ENCODE measurements at places on chromosomes 2 and 18.

DNA sequence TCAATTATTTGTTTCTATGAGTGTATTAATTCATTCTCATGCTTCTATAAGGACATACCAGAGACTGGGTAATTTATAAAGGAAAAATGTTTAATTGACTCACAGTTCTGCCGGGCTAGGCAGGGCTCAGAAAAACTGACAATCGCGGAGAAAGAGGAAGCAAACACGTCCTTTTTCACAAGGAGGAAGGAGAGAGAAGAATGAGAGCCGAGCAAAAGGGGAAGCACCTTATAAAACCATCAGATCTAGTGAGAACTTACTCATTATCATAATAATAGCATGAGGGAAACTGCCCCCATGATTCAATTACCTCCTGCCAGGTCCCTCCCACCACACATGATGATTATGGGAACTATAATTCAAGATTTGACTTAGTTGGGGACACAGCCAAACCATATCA lies 294.0 kb downstream of the DSC3 start:
- no peak for DNase-seq

DNA sequence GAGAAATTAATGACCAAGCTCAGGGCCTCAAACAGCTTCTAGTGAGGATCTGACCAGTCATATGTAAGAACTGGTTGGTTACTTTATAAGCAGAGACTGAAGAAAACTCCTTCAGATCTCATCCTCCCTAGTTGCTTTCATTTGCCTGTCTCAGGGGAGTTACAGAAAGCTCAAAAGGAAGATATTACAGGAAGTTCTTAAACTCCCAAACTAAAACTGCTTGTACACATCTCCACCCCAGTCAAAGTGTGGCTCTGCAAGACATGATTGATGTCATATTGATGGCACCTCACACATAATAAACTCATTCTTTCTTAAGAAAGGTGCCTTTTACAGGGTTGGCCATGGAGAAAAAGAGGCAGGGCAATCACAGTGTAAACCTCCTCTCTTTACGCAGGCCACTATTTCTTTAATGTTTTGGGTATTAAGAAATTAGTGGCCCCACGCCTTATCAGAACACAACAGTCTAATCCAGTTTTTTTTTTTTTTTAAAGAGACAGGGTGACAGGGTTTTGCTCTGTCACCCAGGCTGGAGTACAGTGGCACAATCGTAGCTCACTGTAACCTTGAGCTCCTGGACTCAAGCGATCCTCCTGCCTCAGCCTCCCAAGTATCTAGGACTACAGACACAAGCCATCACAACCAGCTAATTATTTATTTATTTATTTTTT lies 62.6 kb upstream of the STK17B start:
- peak; percentile 29 for DNase-seq

DNA sequence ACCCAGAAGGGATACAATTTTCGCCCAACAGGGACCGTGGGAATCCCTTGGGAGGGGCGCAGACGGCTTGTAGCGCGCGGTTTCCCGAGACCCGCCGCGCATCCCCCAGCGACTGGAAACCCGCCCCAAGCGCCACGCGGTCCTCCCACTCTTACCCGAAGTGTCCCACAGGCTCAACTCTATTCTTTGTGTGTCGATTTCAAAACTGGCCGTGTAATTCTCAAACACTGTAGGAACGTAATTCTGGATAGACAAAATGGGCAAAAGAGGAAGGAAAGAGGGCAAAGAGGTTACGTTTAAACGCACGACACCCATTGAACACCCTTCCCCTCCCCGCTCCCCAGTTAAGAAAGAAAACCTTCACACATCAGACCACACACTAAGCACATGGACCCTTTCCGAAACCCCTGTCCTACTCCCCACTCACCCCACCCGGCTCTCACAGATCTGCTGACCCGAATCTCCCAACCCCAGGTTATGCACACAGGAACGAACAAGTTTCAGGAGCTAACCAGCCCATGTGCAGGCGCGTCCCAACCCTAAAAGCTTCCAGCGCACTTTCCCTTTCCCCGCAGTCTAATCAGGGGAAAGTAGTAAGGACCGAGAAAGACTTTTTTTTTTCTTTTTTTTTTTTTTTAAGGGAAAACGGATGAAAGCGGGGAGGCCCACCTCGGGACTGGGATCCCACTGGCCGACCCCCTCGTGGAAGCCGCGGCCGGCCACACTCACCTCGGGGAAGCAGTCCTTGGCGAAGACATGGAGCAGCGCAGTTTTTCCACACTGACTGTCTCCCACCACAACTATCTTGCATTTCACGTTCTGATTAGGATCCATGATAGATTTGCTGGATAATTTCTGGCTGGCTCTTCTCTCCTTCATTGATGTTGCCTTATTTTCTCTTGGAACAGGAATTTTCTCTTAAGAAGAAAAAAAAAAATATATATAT lies 655 bp downstream of the RND3 start:
- DNase-seq = peak; percentile 65

GRCh38 chr2:240121190-240121589 lies 14.9 kb downstream of the COPS9 start:
- no peak for DNase-seq

DNA sequence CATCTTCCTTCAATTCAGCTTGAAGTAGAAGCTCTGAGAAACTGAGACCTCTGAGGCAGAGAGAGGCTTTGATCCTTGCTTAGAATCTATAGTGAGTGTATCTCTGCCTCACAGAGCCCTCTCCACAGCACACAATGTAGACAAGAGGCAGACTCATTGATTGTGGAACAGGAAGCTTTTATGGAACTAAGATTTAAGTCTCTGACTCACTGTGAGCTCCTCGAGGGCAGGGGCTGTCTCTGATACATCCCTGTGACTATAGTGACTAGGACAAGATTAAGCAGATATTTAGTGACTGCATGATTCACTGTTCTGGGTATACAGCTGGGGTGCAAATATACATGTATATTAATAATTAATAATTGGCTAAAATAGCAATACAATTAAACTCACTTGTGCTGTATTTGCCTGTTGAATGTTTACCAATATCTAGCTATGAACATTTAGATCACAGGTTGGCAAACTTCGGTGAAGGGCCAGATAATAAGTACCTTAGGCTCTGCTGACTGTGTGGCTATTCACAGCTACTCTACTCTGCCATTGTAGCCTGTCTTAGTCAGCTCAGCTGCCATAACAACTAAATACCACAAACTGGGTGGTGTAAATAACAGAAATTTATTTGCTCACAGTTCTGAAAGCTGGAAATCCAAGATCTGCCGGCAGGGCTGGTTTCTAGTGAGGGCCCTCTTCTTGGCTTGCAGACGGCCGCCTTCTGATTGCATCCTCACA lies 54.4 kb downstream of the ARHGEF4 start:
- no peak for DNase-seq

DNA sequence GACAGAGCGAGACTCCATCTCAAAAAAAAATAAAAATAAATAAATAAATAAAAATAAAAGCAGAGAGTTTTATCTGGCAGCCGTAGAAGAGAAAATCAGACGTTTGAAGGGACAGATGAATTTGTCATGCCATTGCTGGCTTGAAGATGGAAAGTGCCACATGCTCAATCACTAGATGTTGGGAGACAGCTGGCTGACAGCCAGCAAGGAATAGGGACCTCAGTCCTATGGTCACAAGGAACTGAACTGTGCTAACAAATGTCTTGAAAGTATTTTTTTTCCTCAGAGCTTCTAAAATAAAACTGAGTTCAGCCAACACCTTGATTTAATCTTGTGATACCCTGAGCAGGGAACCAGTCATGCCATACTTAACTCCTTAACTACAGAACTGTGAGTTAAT lies 65.4 kb downstream of the DTNA start:
- no peak for DNase-seq

- no peak for DNase-seq
Measured at GRCh38 chr2:75162259-75162658, 37.1 kb downstream of the TACR1 start.

GRCh38 chr2:118902266-118903028 lies 39.5 kb upstream of the MARCO start:
- no peak for DNase-seq

Measured in adipocyte (in vitro differentiated cells).